ENCODE measurements at places on chromosomes 5 and 9.

DNA sequence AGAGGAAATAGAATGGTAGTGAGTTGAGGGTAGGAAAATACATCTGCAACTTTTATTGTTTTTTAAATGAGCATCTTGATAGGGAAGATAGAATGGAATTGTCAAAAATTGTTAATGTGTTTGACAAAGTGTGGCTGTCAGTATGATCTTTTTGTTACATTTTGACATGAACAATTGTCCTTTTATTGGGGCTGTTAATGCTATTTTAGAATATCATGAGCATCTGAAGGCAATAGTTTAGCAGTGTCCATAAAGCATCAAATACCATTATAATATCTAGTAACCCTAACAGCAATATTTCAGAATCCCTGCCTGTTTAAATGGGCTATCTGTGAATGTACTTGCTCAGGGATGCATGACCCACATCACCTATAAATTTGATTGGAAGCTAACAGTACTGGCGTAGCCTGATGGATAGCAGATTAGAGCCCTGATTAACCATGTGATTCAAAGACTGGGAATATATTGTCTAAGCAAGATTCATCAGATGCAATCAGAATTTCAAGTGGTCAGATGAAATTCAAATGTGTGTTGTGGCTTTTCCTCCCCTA lies 37.8 kb downstream of the TLE4 start:
- no peak for DNase-seq

DNA sequence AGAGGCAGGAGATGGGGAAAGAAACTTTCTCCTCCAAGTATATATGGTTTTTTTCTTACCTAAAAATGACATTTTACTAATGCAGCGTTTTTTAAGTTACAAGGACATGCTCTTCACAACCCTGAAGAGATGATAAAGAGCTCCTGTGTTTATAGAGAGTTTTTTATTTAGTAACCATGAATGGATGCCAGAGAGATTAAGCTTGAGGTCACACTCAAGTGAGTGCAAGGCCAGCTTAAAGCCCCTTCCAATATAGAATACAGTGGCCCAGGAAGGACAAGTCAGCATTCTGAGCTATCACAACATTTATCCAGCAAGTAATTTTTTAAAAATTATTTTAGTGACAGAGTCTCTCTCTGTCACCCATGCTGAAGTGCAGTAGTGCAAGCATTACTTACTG lies 6.7 kb upstream of the HAVCR2 start:
- DNase-seq: no peak

DNA sequence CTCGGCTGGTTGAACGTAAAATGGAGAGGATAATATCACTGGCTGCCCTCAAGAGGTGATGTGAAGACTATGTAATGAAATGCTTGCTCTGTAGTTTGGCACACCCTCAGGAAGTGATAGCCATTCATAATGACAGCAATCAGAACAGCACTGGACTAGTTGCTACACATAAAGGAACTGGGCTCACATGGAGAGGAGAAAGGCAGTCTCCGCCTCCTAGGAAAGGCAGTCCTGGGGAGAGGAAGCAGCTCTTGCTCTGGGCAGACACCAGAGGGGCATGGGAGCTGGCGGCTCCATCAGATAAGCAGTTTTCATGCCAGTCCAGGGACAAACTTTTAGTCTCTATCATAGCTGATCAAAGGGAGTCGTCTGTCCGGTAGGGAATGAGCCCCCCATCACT lies 46.9 kb downstream of the ARHGEF37 start:
- no peak for DNase-seq

DNA sequence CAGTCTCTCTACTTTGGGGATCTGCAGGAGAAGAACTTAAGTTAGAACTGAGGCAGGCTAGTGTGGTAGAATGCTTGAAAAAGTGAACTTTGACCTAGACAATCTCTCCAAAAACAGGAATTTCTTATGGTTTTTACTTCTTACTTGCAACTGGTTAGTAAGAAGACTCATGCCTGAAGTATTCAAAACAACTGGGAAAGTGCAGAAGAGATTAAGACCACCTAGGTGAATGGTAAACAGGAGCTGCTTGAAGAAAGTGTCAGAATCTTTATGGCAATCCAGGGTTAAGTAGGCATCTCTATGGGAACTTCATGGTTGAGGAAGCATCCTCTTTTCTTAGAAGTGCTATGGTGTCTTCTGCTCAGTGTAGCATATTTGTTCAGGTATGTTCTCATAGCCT lies 428.6 kb upstream of the TLE4 start:
- no peak for DNase-seq

DNA sequence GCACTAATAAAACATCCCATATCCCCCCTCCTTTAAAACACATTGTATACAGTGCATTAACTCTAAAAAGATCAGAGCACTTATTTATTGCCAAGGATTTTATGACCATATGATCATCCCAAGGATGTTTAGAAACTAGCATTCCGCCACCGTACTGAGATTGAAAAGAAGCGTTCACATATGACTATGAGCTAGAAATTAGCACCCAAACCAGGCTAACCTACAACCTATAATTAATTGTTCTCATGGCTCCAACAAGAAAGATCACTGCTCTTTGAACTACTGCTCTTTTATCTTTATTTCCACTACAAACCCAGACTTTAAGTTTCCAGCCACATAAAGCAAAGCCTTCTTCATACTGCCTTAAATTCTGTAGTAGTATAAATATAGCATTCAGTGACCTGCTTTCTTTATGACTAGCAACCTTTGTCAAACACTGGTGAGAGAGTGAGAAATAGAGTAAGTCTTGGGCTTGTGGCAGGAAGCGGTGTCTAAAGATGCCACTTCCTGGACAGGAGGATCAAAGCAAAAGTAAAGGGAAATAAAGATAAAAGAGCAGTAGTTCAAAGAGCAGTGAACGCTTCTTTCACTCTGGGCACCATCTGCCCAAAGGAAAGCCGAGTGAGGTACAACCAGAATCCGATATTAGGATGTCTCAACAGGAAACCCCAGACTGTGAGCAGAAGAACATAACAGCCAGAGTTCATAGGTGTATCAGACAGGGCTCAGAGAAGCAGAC lies 151.1 kb upstream of the ERCC6L2 start:
- peak; percentile 4 for DNase-seq

- DNase-seq: no peak
Measured at GRCh38 chr5:174872271-174872670, 147.9 kb downstream of the MSX2 start.

DNA sequence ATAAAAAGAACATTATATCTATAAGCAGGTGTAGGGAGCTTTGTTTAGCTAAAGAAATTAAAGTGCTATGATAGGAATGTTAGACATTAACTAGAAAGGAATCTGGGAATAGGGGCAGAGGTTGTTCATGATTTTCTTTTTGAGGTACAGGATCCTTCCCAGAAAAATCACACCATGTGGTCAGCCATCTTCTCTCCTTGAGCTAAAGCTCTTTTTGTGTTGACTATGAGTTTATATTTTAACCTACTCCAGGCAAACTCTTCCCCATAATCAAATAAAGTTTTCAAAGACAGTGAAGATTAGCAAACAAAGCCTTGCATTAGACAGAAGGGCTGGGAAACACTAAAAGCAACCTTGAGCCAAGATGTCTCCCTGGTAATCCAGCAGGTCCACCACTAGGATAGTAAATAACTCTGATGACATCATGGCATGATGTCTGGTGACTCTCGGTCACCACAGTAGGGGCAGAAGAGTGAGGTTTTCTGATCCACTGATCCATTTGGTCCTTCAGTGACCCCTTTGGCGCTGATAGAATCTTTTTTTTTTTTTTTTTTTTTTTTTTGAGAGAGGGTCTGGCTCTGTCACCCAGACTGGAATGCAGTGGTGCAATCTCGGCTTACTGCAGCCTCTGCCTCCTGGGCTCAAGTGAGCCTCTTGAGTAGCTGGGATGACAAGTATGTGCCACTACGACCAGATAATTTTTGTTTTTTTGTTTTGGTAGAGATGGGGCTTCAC lies 30.6 kb upstream of the IL6ST start:
- DNase-seq: no peak

DNA sequence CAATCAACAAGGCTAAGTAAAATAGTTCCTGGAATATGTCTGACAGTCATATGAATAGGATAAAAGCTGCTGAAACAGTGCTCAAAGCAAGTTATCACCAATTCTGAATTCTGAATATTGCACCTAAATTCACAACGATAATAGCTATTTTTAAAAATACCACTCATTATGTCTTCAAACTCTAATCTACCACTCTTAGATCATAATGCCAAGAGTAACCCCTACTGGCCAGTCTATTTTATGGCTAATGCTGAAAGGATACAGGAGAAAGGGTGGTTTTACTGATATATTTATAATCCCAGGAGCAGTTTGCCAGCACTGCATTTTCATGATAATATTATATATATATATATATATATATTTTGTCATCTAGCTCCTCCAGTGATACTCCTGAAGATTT lies 232.8 kb downstream of the PDE4D start:
- no peak for DNase-seq

DNA sequence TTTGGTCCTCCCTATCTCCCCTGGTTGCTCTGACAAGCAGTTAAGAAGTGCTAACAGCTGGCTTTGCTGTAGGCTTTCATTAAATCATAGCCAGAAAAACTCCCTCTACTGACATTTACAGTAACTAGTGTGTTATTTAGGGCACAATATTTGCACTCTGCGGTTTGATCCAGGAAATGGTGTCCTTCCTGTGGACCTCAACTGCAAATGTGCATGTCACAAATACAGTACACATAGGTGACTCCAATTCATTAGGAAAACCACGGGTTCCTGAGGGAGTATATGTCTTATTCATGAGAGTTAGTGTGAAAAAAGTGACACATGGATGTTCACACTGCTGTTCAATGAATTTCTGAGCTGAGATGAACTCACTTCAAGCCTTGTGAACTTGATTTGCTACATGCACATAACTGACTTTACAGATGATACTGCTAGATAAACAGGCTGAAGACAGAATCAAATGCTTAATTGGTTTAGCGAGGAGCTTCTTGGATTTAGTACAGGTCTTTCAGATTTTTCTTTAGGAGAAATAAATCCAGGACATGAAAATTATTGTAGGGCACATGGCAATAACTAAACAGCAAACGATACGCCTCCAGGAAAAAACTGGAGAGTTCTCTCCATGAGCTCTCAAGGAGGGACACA lies 281.5 kb downstream of the EFNA5 start:
- no peak for DNase-seq

- no peak for DNase-seq
Measured at GRCh38 chr5:125236007-125236406, 489.6 kb upstream of the ZNF608 start.

DNA sequence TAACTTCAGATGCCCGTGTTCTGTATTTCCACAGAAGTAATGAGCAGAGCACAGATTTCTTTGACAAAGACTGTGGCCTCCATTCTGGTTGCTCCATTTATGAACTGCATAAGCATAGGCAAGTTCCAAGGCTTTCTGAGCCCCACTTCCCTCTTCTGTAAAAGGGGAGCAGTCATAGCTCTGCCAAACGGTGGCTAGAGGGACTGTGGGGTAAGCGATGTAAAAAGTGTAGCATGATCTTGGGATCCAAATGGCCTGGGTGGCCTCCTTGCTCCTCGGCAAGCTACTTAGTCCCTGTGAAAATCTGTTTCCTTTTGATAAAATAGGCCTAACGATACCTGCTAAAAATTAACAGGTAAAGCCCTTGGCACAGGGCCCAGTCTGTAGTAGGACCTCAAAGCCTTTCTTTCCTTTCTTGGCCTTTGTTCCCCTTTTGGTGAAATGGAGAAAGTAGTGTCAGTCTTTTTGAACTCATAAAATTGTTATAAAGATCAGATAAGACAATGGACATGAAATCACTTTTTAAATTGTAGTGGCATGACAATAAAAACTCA lies 646.6 kb downstream of the ACTL7B start:
- DNase-seq: no peak

DNA sequence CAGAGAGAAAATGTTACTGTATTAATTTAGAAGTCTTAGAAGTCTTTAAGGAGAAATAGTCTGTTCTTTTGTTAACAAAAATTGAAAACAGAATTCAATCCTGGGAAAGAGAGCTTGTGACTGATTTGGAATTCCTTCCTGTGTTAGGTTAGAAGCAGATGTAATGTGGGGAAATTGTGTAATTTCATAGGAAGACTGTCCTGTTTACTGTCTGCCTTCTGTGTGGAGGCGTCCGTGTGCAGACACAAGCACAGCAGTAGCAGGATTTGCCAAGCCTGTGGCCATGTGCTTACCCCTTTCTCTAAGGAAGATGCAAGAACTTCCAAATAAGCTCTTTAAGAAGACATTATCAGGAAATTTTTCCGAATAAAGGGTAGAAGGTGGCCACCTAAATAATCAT lies 36.7 kb upstream of the F2R start:
- DNase-seq: no peak

- no peak for DNase-seq
Measured at GRCh38 chr5:76692274-76692540, 23.7 kb upstream of the F2R start.

DNA sequence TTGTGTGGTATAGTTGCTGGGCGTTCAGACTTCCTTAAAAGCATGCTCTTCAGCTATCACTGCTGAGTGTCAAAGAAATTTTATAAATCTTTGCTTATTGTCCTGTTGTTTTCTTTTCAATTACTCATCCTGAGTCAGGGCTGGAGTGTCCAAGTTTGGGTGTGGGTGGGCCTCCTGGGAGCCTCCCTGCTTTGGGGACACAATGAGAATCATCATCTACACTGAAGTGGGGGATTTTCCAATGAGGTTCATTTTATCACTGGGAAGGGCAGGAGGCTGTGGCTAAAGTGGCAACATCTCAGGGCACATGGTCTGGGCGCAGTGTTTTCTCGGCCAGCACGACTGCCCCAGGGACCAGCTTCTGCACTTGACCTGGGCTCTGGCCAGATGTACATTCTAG lies 19.5 kb downstream of the GFPT2 start:
- no peak for DNase-seq

GRCh38 chr5:132785365-132785764 lies 8.3 kb upstream of the SEPTIN8 start:
- no peak for DNase-seq

GRCh38 chr9:81264516-81264915 lies 424.8 kb downstream of the TLE1 start:
- DNase-seq: no peak

GRCh38 chr5:88480245-88480644 lies 211.6 kb upstream of the TMEM161B start:
- DNase-seq: no peak

GRCh38 chr9:5511476-5511875 lies 1.1 kb downstream of the PDCD1LG2 start:
- no peak for DNase-seq

DNA sequence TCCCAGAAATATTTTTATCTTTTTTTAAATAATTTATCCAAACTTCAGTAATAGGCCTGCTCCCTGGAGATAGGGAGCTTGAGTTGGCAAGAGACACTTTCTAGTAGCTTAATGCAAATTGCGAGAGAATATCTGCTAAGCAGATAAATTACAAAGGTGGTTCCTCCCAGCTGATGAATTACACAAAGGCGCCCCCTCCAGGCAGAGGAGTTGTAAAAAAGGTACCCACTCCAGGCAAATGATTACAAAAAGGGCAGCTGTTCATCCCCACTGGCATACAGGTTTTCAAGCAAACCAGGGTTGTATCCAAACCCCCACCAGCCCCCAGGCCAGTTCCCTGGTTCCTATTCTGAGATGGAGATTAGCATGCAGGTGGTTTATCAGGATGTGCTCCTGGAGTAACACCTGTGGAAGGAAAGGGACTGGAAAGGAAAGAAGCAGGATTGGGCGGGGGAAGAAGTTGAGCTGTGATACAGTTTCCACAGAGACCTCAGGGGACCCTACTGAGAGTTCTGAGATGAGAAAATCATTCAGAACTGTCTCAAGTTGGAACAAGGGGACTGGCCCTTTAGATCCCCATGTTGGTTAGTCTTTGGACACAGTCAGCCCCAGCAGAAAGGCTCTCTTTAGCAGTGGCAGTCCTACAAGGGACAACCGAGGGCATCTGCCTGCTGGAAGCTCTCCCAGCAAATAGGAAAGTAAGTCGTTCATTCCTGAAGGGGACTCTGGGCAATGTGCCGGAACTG lies 25.5 kb downstream of the ESM1 start:
- DNase-seq: no peak

GRCh38 chr9:107422189-107423185 lies 67.1 kb downstream of the KLF4 start:
- DNase-seq: no peak
